NCI-H1105 treated with DMSO at 0.1 percent for 48 hours (cell line): ENCODE measurements at places on chromosomes 6 and 20.

DNA sequence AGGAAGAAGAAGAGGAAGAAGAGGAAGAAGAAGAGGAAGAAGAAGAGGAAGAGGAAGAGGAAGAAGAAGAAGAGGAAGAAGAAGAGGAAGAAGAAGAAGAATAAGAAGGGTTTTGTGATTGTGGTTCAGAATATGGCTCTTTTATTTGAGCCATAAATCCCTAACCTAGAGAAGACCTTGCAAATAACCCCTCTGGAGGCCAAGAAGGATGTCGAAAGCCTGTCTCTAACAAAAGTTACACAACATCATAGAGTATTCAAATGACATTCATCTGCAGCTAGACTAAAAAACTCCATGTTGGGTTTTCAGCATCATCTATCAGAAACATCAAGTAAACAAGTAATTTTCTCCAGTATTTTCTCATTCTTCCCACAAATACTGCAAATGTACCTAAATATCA is 100.9 kb downstream of the RNASET2 start:
- no peak for DNase-seq

GRCh38 chr6:19167251-19167650 is 669.9 kb upstream of the ID4 start:
- DNase-seq, result no peak

GRCh38 chr6:33118525-33119123 is 42.8 kb downstream of the HLA-DPB1 start:
- DNase-seq, result peak; percentile 64

DNA sequence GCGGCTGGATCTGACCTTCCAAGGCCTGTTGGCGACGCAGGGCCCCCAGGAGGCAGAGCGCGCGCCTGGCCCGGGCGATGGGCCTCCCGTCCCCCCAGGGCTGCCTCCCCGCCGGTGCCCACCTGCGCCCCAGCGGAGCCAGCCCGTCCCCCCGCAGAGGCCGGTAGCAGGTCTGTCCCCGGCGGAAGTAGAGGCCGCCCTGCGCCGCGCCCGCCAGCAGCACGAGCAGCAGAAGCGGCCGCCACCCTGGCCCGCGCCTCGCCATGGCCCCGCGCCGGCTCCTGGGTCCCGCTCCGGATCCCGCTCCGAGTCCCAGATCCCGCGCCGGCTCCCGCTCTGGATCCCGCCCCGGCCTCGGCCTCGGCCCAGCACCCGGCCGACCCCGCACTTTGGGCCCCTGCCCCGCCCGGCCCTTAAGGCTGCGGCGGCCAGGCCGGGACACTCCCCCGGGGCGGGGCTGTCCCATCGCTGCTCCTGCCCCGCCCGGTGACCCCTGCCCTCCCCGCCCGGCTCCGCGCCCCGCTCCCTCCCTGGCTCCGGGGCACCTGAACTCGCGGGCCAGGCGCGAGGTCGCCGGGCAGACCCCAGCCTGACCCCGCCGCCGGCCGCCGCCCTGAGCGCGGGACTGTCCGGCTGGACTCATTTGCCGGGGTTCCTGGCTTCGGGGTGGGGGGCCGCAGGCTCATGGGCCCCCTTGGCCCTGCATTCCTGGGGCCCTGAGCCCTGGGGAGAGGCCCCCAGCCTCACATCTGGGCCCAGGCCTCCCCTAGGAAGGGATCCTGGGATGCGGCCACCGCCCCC is at the start of gene CTSZ:
TSS of gene CTSZ (minus strand) at position 391 of the 801 bp plus-strand sequence. CDS start at position 265, 126 bp downstream.
- DNase-seq, result no peak

GRCh38 chr20:63507083-63507743 is 8.3 kb upstream of the EEF1A2 start:
- no peak for DNase-seq

DNA sequence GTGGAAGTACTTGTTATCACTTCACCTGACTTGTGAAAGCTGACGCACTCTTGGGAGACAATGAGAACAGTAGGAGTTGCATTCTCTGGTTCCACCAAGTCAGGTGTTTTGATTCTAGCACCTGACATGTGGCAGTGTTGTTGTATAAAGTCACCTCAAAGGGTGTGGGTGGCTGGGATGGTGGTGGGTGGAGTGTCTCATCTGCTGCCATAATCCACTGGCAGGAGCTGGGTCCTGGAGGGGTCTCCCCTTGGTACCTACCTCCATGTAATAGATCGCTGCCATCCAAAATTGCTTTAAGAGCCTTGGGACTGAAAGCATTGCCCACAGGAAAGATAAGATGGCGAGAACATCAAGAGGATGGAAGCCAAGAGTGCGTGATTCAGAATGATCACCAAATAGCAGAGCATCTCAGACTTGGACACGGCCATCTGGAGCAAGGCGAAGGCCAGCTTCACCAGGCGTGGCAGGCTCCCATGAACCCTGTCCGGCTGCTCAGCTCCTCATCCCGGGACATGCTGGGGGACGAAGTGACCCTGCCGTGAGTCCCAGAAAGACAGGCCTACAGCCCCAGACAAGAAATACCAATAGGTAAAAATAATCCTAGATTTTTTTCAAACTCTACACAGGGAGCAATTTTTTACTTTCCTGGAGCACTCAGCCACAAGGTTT is 56.6 kb downstream of the NPEPL1 start:
- DNase-seq, result no peak

GRCh38 chr6:73388433-73388799 is 6.2 kb upstream of the DDX43 start:
- no peak for DNase-seq

GRCh38 chr20:13436530-13436929 is 202.2 kb downstream of the TASP1 start:
- no peak for DNase-seq

DNA sequence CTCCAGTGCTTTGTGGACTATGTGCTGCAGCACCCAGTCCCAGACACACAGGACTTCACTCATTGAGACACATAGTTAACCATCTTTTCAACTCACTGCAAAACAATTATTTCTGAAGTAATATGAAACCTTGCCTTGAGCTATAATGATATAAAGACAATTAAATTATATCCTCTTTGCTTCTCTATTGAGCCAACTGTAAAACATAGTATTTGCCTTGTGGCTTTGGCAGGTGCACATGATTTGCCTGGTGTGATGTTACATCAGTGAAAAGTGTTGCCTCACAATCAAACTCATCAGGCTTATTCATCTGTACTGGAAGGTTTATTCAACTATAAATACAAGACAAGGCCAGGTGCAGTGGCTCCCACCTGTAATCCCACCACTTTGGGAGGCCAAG is 80.6 kb downstream of the NCOA7 start:
- peak; percentile 95 for DNase-seq

GRCh38 chr6:105785066-105785811 is 300.9 kb upstream of the PRDM1 start:
- DNase-seq, result no peak

DNA sequence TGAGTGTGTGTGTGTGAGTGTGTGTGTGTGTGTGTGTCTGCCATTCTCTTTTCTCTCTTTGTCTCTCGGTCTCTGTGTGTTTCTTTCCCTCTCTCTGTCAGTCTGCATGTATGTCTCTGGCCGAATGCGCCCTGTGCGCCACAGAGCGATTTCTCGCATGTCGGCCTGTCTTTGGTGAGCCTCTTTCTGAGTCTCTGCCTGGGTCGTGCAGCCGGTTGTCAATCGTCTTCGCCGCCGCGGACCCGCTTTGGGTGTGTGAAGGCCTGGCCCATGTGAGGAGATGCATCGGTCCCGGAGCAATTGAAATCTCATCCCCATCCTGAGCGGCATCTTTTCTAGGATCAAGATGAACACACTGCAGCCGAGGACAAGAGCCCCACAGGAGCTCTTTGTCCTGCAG is 1567.2 kb upstream of the DEFB115 start:
- DNase-seq, result no peak

DNA sequence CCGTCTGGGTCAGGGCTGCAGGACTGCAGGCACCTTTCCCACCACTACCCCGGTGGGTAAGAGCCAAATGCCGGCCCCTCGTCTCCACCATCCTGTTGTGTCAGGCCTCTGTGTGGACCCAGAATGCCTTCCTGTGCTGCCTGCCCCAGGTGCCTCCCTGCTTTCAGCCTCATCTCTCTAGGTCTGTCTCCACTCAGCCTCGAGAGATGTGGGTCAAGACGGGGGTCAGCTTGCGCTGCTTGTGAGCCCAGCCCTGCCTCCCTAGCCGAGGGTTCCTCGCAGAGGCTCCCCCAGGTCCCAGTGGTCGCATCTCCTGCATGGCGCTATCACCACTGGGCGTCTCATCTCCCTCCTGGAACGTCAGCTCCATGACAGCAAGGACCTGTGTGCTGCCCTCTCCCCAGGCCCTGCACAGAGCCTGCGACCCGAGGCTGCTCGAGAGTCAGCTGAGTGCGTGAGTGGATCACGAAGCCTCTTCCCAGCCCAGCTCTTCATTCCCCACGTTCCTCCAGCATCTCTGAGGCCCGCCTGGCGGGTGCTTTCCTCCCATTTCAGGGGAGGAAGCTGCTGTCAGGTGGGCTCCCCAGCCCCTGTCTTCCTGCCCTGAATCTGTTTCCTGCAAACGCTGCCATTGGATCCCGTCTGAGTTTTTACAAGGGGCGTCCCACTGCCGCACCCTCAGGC is 38.7 kb upstream of the ZBP1 start:
- no peak for DNase-seq

DNA sequence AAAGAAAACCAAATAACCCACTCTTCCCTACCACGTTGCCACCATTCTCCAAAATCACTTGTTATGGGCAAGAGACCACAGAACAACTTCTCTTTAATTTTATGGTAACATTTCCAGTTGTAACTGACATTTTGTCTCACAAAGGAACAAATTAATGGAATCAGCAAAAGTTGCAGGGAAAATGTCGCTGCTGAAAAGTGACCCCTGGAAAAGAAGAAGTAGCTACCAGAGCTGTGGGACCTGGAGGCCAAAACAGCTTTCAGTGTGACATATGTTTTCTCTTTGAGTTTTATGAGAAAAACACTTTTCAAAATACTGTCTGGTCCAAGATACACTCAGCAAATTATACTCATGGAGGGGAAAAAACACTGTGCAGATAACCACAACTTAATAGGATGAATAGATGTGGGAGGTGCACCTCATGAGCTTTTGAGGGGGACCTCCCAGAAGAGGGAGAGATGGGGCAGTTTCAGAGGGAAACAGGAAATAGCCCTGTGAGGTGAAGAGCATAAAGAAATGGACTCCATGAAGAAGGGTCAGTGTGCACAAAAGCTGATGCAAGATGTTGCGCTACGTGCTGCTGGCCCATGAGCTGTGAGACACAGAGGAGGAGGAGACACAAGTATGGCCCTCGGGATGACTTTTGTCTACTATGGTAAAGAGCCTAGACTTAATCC is 87.3 kb downstream of the DTNBP1 start:
- DNase-seq, result no peak
